ENCODE measurements at places on chromosomes 6 and 20. TPM values are rescaled to one million over a fixed set of nuclear protein-coding genes. Genes with fewer than 3 reads are reported as not detected.

Gene LCA5
- 0.74 TPM for total RNA-seq

Gene ATAT1
- 6.8 TPM for total RNA-seq

Gene TP53TG5
- total RNA-seq, result not detected

Gene ARMC12
- total RNA-seq, result 0.62 TPM

Gene AVP
- not detected for total RNA-seq

Gene PLCB4
- total RNA-seq, result 23.2 TPM

Gene TXLNB
- not detected for total RNA-seq

Gene SASH1
- total RNA-seq, result 2.7 TPM

Gene TSBP1
- total RNA-seq, result not detected
